ENCODE measurements at places on chromosomes 2 and 18.

DNA sequence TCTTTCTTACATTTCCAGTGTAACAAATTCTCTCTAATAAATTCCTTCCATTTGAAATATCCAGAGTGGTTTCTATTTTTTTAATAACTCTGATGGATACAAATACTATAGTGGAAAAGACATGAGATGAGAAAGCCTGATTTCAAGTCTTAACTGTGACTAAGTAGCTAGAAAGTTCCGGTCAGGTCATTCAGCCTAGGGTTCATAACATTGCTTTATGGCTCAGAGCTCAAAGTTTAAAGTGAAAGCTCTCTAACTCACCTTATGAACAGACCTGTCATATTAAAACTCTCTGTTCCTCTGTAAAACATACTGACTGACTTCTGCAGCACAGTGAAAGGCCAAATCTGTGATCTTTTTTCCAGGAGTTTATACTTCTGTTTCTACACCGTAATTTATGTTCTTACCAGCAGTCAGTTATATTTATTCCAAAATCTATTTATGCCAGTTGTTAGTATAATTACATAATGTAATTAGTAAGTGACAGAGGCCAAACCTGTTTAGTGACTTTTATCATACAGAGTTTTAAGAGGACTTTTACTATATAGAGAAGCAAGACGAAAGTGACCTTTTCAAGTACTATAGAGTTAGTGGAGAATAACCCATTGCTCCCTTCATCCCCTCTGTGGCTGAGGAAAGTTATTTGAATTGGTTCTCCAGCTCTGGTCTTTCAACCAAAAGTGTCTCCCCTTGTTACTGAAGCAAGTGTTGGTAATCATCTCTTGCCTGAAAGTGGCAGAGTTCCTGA, 118.8 kb upstream of the PDE1A start:
- no peak for DNase-seq

DNA sequence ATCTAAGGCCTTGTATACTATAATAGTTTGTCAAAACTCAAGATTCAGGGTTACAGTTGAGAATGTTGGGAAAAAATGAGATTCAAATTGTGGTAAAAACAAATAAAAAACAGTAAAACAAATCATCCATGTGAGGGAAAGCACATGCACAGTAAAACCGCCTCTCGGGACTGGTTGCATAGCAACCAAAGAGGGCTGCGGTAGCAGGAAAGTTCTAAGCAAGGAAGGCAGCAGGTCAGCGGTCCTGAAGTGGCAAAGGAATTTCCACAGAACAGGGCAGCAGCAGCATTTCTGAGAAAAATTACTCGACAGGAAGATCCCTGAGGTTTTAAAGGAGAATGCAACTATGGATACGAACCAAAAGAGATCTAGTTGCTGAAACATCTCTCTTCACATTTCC, 93.7 kb downstream of the DYNAP start:
- DNase-seq: no peak

DNA sequence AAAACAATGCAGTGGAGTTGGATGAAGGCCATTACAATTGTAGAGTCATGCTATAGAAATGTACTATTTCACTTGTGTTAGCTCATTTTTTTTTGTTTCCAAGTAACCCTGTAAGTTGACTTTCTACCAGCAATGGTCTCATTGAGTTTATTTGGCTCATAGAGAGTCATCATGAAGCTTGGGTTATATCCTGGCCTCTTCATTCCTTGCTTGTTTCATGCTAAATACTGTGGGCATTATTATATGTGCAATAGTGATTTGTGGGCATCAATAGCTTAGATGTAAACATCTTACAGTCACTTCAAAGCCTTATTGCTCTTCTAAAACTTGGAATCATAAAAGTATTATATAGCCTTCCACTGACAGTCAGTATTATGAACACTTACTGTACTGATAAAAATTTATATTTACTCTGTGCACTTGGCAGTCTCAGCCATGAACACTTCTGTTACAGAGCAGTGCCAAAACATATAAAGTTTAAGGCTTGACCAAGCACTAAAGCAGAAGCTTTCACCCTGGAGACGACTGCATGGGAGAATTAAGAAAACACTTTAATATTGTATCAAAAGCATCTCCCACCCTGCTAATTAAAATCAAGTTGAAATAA, 751.2 kb downstream of the SATB2 start:
- DNase-seq: no peak

DNA sequence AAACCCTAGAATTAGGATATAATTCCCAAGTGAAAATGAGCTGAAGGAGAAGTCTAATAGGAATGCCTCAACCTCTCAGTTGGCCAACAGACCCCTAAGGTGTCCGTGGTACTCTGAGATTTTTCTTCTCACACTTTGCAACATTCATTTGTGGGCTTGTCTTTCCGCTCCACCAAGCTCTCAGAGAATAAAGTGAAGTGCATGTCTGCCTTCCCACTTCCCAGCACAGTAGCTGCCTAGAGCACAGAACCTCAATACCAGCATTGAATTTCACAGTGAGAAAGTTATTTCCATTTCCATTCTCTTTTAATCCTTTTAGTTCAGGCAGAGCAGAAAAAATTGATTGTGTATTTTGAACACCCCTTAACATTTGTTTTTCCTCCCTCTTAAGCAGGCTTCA, 451.8 kb downstream of the TGIF1 start:
- no peak for DNase-seq

DNA sequence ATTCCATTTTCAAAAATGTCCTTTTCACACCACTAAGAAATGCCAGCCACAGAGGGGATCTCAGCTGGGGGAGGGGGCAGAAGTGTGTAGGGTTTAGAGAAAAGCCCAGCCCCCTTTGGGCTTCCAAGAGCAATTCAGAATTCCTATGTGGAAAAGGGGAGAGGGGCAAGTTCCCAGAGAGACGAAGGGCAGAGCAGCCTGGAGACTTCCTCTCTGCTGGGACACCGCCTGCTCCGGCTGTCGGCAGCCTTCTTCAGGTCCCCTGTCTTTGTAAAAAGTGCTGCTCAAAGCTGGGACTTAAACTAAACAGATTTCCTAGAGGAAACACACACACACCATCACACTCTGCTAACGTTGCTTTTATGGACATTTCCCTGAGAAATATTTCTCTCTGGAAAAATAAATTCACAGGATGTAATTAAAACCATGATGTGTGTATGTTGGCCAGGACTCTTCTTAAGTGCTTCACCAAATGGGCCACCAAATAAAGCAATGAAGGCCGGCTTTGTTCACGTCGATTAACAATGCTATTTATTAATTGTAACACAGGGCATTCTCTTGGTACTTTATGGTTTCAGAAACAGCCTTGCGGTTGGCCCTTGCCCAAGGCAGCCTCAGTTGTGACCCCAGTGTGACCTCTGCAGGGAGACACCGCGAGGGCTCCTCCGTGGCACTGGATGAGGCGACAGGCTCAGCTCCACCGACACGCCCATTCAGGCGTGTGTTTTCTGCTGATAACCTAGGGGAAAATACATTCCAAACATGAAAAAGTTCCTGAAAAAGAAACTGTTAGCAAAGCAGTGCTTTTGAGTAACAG, 5.6 kb upstream of the ASB1 start:
- DNase-seq: no peak

- DNase-seq: no peak
Measured at GRCh38 chr18:62412231-62412979, 87.3 kb downstream of the TNFRSF11A start.

DNA sequence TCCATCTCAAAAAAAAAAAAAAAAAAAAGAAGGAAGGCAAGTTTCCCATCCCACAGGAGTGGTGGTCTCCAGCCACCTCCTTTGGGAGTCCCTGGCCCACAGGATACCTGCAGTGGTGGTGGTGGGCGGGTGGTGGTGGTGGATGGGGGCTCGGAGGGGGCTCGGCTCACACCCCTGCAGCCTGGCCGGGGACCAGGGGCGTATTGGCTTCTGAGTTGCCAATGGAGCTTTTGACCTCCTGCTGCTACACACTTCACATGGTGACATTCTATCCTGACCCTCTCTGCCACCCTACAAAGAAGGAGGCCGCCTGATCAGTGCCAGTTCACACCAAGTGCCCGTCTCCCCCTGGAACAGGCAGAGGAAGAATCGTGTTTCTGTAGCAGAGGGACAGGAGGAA, 119.6 kb downstream of the NFATC1 start:
- DNase-seq: no peak

- peak; percentile 44 for DNase-seq
Measured at GRCh38 chr2:64943387-64944150, 45.6 kb upstream of the SLC1A4 start.

GRCh38 chr2:26455037-26455669, 22.8 kb downstream of the OTOF start:
- DNase-seq: no peak

DNA sequence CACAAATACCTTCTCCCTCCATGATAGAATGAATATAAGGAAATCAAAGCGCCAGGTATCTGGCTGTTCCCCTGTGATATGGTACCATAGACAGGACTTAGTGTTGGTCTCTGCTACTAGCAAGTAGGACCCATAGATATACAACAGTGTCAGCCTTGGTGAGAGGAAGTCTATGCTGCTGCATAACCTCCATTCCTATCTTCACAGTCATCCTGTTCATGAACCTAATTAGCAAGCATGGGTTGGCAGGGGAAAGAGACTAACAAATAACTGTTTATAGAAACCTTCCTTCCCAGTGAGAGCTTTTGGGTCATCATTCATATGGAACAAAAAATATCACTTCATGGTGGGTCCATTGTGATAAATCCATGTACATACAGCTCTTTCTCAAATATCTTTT, 188.9 kb upstream of the FAM98A start:
- DNase-seq: no peak

GRCh38 chr2:209640358-209640757, 131.3 kb upstream of the UNC80 start:
- no peak for DNase-seq
